HuH-7.5 (cell line): ENCODE measurements at places on chromosomes 13 and 19.

GRCh38 chr19:13079542-13079986 lies 23.1 kb downstream of the LYL1 start:
- no peak for DNase-seq

DNA sequence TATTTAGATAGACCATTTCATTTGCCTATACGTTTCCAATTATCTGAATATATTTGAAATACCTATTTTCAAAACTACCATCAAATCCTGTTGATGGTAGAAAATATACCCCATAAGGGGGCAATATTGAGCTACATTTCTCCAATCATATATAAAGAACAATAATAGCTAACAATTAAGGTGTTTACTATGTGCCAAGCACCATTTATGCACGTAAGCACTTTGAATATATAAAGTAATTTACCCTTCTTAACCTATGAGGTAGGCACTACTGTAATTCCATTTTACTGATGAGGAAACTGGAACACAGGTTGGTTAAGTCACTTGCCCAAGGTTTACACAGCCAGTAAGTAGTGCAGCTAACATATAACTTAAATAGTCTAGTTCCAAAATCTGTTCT lies 79.2 kb downstream of the UBL3 start:
- no peak for DNase-seq

DNA sequence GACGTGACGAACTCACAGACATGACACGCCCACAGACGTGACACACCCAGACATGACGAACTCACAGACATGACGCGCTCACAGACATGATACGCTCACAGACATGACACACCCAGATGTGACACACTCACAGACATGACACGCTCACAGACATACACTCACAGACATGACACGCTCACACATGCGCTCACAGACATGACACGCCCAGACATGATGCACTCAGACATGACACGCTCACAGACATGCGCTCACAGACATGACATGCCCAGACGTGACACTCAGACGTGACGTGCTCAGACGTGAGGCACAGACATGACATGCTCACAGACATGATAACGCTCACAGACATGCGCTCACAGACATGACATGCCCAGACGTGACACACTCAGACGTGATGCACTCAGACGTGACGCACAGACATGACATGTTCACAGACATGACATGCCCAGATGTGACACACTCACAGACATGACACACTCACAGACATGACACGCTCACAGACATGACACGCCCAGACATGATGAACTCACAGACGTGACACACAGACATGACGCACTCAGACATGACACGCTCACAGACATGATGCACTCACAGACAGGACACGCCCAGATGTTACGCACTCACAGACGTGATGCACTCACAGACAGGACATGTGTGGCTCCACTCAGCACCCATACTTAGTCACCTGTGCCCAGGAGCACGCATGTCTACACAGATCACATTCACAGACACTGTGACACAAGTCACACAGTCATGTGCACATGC lies 8.1 kb downstream of the ERFL start:
- DNase-seq, result no peak

DNA sequence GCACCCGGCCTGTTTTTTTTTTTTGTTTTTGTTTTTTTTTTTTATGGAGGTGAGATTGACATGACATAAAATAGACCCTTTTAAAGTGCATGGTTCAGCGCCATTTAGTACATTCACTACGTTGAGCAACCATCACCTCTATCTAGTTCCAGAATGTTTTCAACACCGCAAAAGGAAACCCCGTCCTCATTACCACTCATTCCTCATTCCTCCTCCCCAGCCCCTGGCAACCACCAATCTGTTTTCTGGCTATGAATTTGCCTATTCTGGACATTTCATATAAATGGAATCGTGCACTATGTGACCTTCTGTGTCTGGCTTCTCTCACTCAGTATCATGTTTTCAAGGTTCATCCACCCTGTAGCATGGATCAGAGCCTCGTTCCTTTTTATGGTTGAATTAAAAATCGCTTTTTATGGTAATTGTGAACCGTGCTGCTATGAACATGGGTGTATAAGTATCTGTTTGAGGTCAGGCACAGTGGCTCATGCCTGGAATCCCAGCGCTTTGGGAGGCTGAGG lies 9.9 kb upstream of the ADGRE5 start:
- DNase-seq, result no peak

DNA sequence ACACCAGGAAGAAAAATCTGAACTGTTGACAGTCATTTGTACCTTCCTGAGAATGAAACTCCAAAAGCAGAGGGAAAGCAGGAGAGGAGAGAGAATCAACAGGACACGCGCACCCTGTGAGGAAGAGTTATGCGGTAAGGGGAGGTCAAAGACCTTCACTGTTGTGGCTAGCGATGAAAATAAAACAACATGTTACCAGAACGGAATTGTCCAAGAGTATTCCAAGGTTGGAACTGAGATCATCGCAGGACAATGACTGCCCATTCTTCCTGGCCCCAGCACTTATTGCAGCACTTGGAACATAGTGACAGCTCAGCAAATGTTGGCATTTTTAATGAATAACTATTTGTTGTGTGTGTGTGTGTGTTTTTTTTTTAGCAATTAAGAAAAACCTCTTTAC lies 176.0 kb upstream of the TSC22D1 start:
- no peak for DNase-seq

- DNase-seq, result no peak
These were observed 1.3 kb upstream of the PVR start for GRCh38 chr19:44642377-44642776.

- no peak for DNase-seq
These were observed 13.9 kb upstream of the PLAUR start for GRCh38 chr19:43683905-43684304.

DNA sequence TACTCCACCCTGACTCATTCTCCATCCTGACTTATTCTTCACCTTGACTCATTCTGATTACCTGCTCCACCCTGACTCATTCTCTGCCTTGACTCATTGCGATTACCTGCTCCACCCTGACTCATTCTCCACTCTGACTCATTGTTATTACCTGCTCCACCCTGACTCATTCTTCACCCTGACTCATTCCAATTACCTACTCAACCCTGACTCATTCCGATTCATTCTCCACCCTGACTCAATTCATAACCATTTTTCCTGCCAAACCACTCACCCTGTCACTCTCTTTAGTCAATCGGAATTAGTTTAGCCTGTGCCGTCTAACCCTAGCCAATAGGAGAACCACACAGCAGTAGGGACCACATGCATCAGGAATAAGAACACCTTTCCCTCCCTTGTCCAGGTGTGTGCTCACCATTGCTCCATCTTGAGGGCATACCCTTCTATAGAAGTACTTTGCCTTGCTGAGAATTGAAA lies 1227.4 kb upstream of the PCDH20 start:
- no peak for DNase-seq

DNA sequence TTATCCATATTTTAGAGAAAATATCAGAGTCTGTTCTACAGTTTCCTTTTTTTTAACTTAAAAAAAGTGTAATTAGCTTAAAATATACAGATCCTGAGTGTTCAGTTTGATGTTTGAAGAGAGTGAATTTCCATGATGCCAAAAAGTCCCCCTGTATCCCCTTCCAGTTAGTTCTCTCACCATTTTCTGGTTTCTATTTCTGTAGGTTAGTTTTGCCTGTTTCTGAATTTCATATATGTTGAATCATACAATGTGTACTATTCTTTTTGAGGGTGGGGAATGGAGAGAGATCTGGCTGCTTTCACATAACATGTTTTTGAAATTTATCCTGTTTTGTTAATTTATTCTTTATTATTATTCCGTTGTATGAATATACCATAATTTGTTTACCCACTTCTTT lies 95.9 kb downstream of the PDS5B start:
- DNase-seq, result no peak

- no peak for DNase-seq
These were observed 65.8 kb downstream of the ZIC5 start for GRCh38 chr13:99905814-99906213.

- DNase-seq, result no peak
These were observed 96.0 kb downstream of the UBL3 start for GRCh38 chr13:29754473-29754806.

- no peak for DNase-seq
These were observed 48.5 kb downstream of the PEX11G start for GRCh38 chr19:7440188-7440975.

- peak; percentile 87 for DNase-seq
These were observed 2.1 kb downstream of the CALM3 start for GRCh38 chr19:46603195-46603637.

DNA sequence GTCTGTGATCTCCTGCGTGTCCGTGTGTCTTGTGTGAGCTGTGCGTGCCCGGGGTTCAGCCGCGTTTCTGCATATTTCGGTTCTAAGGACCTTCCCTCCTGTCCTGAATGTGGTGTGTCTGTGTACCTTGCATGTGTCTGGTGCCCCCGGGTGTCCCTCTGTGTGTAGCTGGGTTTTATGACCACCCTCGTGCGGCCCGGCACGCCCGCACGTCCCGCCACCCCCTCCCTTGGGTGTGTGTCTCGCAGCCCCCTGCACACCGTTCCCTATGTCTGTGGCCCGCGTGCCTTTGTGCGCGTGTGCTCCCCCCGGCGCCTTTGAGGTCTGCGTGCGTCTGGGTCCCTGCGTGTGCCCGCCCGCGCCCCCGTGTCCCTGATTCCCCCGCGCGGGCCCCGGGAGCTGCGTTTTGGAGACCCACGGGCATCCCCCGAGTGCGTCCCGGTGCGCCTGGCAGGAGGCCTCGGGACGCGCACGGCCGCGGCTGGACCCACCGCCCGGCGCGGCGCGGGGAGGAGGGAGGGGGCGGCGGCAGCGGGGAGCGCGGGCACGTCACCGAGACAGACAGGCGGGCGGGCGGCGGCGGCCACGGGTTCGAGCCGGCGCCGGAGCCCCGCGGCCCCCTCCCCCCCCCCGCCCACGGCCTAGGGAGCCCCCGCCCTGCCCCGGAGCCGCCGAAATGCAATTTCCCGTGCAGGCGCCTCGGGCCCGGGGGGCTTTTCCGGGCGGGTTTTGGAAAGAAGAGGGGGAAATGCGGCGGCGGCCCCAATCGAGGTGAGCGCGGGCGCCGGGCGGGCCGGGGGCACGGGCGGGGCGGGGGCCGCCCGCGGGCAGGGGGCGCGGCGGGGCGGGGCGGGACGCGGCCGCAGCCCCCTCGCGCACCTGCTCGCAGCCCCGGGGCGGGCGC lies 12.0 kb upstream of the NANOS3 start:
- DNase-seq, result no peak

DNA sequence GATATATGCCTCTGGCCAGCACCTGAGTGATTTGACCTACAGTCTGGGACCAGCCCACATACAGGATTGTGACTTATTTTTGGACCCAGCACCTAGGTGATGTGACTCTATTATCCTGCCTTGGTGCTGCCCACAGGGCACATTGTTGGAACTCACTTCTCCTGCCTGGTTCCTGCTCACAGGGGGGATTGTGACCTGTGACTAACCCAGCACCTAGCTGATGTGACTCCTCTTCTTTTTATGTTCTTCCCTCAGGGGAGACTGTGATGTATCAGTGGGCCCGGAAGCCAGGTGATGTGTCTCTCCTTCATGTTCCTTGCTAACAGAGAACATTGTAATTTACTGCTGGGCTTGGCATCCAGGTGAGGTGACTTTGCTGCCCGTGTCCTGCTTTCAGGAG lies 63.0 kb upstream of the ZNF724 start:
- DNase-seq, result no peak

GRCh38 chr19:1893791-1894190 lies 8.5 kb upstream of the ABHD17A start:
- no peak for DNase-seq

GRCh38 chr19:49155005-49155819 lies at the start of gene HRC:
Gene HRC, minus strand, starts transcription at chr19:49155396. Its CDS starts 159 bp downstream, at chr19:49155237.
- no peak for DNase-seq

DNA sequence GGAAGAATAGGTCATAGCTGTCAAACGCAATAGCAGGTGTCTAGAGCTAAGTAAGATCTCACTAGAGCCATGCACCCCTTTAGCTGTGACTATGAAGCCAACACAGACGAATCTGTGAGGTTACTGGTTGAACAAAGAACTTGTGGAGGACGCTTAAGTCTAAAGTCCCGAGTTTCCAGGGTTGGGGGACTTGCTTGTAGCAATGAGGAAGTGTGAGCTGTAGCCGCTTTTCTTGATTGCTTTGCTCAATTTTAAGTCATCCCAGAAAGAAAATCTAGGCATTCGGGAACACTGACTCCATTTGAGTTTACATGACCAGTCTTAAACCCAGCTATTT lies 1.6 kb downstream of the GPC5 start:
- no peak for DNase-seq

DNA sequence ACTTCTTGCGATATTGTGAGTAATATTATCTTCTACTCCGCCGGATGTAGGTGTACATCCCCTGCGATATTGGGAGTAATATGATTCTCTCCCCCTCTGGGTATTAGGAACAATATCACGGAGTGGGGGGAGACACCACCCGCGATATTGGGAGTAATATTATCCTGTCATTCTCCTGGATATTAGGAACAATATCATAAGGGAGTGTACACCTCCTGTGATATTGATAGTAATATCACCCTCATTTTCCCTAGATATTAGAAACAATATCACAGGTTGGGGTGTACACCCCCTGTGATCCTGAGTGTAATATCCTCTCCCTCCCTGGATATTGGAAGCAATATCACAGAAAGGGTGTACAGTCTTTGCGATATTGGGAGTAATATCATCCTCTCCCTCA lies 64.3 kb upstream of the CEACAM21 start:
- no peak for DNase-seq

- no peak for DNase-seq
These were observed 6.0 kb upstream of the TEX30 start for GRCh38 chr13:102779436-102780159.

- no peak for DNase-seq
These were observed 81.2 kb upstream of the RAP2A start for GRCh38 chr13:97352815-97353214.

DNA sequence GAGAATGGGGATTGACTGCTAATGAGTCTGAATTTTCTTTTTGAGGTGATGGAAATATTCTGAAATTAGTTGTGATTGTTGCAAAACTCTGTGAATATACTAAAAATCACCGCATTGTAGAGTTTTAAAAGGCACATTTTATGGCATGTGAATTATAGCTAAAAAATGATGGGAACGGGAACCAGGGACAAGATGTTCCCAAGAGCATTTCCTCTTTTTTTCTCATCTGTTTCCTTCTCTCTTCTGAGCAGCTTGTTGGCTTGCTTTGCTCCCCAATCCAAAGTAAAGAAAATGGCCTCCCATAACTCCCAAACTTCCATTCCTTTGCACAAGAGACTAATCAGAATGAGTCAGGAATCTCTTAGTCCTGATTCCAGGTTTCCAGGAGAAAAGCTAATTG lies 459.2 kb downstream of the TSHZ3 start:
- no peak for DNase-seq

DNA sequence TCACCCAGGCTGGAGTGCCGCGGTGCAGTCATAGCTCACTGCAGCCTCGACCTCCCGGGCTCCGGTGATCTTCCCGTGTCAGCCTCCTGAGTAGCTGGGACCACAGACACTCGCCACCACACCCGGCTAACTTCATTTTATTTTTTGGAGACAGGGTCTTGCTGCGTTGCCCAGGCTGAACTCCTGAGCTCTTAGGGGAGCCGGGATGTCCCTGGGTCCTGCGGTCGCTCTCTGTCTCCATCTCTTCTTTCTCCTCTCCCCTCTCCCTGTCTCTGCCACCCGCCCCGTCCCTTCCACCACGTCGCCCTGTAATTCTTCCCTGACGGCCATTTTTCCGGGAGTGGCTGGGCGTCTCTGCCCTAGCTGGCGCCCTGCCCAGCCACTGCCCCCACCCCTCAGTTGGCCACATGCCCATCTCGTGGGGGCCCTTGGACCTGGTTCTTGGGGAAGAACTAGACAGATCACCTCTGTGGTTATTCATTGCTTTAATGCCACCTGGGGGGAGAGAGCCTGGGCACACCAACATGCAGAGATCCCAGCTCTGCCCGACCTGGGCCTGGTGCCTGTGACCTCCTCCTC lies 18.9 kb downstream of the ARID3A start:
- DNase-seq, result no peak
